Umbilical cord (tissue), 2 donors: ENCODE measurements at places on chromosomes 12 and 14.

DNA sequence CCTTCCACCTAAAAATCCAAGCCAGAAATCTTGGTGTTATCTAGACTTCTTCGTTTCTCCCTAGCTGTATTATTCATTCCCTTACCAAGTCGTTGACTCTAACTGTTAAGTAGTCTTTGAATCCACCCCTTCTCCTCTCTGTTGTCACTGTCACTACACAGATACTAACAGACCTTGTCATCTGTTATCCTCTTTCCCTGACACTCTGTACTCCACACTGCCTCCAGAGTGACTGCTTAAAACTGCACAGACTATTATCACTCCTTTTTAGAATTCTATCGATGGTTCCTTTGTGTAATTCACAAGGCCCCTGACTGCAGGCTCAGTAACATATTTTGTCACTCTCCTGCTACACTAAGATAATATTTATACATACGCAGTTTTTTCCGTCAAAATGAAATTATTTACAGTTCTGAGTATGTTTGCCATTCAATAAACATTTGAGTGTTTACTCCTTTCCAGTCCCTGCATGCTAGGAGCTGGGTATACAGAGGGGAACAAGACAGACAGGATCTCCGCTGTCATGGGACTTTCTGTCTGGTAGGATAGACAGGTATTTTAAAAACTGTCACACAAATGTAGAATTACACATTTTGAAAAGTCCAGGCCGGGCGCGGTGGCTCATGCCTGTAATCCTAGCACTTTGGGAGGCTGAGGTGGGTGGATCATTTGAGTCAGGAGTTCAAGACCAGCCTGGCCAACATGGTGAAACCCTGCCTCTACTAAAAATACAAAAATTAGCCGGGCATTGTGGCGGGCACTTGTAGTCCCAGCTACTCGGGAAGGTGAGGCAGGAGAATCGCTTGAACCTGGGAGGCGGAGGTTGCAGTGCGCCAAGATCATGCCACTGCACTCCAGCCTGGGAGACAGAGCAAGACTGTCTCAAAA, 3.8 kb downstream of the MARS1 start:
- no peak for DNase-seq

GRCh38 chr12:40153432-40153831, 47.6 kb upstream of the SLC2A13 start:
- no peak for DNase-seq

DNA sequence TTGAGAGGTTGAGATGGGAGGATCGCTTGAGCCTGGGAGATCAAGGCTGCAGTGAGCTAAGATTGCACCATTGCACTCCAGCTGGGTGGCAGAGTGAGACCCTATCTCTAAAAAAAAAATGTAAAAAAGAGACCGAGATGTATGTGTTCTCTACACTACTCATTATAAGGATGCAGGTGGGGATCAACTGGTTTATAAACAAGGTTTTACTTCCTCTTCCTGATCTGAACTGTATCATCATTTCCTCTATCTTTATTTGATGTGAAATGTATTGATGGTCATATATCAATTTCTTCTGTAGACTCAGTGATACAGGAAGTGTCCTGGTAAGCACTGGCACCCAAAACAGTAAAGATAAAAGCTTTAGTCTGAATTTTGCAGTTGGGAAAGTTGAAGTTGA, 20.1 kb upstream of the USP44 start:
- no peak for DNase-seq

- DNase-seq = no peak
Observed at GRCh38 chr14:104009297-104009696, 67.0 kb upstream of the RD3L start.

DNA sequence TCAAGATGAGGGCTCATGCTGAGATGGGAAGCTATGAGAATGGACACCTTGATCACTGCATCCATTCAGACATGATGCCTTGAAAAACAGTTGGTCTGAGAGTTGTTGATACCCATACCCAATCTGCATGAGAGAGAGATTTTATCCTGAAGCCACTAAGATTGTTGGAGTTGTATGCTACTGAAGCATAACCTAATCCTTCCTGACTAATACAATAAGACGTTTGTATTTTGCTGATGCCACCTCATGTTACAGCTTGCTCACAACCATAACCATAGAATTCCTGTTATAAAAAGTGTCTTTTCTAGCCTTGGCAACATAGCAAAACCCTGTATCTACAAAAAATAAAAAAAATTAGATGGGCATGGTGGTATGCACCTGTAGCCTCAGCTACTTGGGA, 12.7 kb upstream of the SERPINA1 start:
- DNase-seq = no peak

DNA sequence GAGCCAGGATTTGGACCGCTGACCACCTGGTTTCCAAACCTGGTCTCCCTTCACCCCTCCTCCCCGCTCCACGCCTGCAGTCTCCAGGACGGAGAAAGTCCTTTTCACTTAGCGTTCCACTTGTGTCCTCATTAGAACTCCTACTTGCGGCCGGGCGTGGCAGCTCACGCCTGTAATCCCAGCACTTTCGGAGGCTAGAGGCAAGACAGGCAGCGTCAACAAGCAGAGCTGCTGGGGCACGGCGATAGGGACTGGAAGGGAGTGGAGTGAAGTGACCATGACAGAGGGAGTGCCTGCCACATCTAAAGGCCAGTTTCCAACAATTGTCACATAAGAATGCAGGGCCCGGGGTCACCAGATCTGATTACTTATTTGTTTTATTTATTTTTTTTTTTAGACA, 132.5 kb upstream of the NCOR2 start:
- no peak for DNase-seq

GRCh38 chr14:91009501-91010152, 50.8 kb downstream of the RPS6KA5 start:
- DNase-seq = peak; percentile 38
